Activated CD4-positive, alpha-beta T cell treated with anti-CD3 and anti-CD28 coated beads, Interleukin-2, amount 10 ng/mL, durations not matched to agents 24 days and 14 days (primary cell): ENCODE measurements at places on chromosomes 2 and 18. TPM values are rescaled to one million over a fixed set of nuclear protein-coding genes. Genes with fewer than 3 reads are reported as not detected.

Gene QPCT
- total RNA-seq = 2.0 and 2.1 TPM in 2 replicates

Gene OTOS
- total RNA-seq = not detected in 2 replicates

Gene EVX2
- total RNA-seq = not detected in 2 replicates

DNA sequence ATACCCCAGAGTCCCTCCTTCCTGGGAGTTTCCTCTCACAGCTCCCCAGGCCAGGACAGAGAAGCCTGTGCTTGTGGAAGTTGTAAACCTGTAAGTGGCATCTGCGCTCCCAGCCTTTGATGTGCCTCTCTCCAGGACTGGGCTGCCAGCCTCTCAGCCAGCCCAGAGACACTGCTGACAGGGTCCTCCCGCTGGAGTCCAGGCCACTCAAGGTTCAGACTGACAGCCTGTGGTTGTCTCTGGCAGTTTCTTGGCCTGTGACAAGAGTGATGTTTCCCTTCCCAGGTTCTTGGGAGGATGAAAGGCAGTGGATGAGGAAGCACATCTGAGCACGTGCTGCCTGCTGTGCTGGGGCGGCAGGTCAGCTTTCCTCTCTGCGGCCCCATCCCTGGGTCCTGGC is 3.0 kb downstream of the SLC35F6 start:
- peak overlapping the region; percentile 46 for H3K27ac ChIP-seq
- no peaks in the 10 kb centered on the region for H3K27me3 ChIP-seq

DNA sequence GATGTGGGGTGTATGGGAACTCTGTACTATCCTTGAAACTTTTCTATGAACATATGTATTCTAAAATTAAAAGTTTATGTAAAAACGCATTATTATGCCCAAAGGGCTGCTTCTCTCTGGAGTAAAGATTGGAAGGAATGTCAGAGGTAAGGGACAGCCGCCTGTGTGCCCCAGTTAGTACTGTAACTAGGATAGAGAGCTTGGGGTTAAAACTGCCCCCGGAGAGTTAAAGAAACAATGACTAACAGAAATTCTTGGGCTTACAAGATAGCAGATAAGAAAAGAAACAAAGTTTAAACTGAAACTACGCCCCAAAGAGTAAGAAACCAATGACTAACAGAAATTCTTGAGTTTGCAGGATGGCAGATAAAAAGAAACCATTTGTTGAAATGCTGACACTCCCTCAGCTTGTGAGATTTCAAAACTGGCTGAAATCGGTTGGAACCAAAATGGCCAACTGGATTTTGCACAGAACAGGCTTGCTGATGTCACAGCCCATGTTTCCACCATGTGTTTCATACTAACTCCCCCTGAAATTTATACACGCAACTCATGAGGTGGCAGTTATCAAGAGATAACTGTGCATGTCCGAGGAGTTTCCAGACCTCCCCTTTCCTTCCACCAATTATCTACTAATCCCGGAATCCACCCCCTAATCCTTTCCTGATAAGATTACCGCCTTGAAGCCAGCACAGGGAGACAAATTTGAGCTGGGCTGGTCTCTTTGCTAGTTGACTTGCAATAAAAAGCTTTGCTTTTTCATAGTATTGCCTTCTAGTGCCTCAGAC is 8.7 kb upstream of the TXNDC2 start:
- H3K27ac ChIP-seq = peak overlapping the region; percentile 78
- DNase-seq = no peak
- no peaks in the 10 kb centered on the region for H3K36me3 ChIP-seq
- peak overlapping the region; percentile 55 for H3K4me3 ChIP-seq
- H3K27me3 ChIP-seq = no peaks in the 10 kb centered on the region

GRCh38 chr2:239086325-239087020 is 238.6 kb downstream of the TWIST2 start:
- peaks cover 11% of the 10 kb centered on the region for H3K36me3 ChIP-seq
- no peaks in the 10 kb centered on the region for H3K27me3 ChIP-seq
- no peaks in the 10 kb centered on the region for H3K4me1 ChIP-seq
- no peak overlapping the region for H3K27ac ChIP-seq
